ENCODE measurements at places on chromosomes 4 and X.

DNA sequence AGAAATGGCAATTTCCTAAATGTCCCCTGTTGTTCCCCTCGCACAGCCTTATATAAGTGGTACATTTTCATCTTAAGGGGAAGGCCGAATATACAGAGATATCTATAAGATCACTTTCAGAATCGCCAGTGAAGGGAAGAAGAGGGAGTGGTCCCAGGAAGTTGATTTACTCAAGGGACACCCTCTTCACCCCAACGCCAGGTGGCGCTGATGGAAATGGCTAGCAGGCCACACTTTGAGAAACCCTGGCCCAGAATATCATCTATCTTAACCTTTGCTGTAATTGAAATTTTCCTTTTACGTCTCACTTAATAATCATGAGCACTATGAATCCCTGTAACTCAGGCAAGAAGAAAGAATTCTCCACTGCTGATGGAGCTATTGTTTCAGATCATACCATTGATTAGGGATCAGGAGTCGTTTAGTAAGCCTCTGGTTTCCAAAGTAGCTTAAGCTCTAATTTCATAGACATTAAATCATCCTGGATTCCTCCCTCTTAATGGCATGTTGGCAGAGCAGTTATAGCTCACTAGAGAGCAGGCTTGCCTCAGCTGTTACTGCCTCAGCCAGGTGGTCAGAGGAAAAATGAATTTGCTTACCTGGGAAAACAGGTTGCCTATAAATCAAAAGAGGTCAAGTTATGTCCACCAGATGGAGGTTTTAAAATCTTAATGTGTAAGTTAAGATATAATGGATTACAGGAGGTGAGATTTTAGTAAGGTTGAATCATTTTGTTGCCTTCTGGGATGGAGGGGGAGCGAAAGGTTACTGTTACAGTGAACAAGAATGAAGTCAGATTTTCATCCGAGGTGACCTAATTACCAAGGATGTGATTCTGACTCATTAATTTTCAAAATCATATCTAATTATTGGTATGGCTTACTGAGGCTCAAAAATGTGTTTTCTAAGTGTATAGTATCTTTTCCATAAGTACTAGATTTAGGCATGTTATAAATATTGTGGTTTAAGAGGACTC is 941.2 kb upstream of the TENM3 start:
- DNase-seq, result no peak

DNA sequence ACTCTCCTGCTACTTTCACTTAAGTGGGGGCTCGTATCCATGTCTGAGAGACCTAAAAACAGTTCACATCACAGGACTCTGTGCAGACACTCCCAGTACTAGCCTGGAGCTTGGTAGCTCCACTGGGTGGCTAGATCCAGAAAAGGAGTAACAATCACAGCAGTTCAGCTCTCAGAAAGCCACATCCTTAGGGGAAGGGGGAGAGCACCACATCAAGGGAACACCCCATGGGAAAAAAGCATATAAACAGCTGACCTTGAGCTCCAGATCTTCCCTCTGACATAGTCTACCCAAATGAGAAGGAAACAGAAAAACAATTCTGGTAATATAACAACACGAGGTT is 175.8 kb downstream of the FAM13A start:
- DNase-seq, result peak; percentile 26

- no peak for DNase-seq
These were observed 52.0 kb upstream of the CCDC160 start for GRCh38 chrX:134184936-134185335.

DNA sequence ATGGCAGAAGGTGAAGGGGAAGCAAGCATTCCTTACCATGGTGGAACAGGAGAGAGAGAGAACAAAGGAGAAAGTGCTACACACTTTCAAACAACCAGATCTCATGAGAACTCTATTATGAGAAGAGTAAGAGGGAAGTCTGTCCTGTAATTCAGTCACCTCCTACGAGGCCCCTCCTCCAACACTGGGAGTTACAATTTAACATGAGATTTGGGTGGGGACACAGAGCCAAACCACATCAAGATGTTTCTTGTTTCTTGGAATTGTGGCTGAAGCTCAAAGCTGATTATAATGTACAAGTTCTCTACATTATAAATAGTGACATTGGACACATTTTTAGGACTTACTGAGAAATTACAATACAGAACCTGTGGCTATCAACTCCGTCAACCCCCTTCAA is 29.5 kb upstream of the TAPT1 start:
- DNase-seq, result no peak

DNA sequence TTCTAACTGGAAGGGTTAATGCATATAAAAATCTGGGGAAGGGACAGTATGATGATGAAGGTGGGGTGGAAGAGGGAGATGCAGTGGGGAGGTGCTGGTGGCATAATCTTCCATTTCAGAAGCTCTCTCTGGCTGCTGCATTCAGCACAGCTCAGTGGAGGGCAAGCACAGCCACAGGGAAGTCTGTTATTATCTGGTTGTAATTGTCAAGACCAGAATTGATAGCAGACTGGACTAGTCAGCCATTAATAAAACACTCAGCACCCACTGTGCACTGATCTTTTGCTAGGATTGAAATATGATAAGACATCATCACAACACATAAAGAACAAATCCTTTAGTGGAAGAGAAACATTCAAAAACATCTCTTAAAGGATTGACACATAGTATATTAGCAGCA is 414.2 kb upstream of the LCORL start:
- DNase-seq, result no peak

DNA sequence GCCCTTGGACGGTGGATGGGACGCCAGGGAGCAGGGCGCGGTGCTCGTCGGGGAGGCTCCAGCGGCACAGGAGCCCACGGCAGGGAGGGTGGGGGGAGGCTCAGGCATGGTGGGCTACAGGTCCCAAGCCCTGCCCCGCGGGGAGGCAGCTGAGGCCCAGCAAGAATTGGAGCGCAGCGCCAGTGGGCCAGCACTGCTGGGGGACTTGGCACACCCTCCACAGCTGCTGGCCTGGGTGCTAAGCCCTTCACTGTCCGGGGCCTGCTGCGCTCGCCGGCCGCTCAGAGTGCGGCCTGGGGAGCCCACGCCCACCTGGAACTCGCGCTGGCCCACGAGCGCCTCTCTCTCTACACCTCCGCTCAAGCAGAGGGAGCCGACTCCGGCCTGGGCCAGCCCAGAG is 8.6 kb downstream of the CD38 start:
- no peak for DNase-seq

DNA sequence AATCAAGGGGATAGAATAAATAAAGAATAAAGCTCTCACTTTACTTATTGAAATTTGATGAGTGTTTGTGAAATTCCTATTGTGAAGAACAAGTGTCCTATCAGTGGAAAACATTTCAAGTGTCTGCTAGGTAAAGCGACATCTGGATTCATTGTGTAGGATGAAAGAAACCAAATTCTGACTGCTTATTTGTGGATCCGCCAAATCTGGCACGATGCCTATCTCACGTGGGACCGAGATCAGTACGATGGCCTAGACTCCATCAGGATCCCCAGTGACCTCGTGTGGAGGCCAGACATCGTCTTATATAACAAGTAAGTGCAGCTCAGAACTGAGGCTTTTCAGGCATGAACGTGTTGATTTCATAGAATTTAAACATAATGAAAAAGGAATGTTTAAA is 1.9 kb downstream of the CHRNA9 start:
- no peak for DNase-seq

GRCh38 chrX:104621781-104622180 is 55.8 kb downstream of the IL1RAPL2 start:
- no peak for DNase-seq

DNA sequence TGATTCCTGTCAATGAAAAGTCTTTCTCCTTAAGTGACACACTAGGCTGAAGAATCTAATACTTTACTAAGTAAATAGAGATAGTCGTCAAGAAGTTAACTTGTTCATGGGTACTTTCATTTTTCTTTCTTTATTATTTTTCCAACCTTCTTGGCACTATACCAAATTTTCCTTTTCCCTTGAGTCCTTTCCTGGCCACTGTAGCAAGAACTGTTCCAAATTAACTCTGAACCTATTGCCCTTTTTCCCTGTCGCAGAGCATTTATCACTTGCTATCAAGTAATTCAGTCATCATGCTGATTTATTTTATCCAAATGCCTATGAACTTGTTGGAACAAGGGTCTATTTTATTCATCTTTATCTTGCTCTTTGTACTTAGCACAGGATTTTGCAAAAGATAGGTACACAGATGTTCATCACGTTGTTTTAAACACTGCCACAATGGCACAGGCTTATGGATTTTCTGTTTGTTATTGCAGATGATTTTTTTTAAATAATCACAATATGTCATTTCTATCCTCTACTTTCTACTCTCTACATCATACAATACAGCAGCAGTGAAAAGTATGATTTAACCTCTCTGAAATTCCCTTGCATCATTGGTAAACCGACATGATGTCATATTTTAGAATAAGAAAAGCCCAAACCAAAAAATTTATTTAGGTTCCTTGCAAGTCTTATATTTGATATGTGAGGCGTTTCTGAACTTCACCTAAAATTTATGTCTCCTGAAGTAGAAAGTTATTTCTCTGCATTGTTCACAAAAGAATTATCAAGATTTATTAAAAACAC is 2352.3 kb downstream of the PCDH7 start:
- no peak for DNase-seq

DNA sequence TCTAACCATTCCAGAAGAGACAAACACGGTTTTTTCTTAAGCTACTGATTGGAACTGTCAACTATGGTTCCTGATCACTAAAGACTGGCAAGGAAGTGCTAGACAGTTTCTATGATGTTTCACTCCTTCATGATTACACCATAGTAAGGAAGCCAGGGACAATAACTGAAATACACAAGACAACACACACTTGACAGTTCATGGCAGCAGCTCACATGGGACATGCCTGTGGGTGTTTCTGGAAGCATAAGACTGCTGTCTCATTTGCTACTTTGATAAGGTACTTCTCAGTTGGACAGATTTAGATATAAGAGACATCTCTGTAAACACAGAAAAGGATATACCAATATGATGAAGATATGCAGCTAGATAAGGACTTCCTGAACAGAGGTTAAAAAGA is 8.3 kb upstream of the IRAK1 start:
- DNase-seq, result no peak

DNA sequence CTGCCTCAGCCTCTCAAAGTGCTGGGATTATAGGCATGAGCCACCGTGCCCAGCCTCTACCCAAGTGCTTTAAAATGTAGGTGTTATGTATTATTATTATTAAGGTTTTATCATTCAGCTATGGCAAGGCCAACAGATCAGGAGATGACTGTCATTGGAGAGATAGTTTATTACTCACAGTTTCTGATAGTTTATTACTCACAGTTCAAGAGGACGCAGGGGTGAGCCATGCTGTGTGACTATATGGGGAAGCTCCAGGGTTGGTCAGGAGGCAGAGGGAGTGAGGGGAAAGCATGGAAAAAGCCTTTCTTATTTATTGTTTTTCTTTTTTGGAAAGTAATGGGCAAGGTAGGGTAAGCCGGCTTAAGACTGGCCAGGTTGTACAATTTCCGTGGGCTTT is 25.4 kb upstream of the ARSD start:
- DNase-seq, result no peak

GRCh38 chr4:99816545-99817308 is at the start of gene DAPP1:
TSS of gene DAPP1 (plus strand) at chr4:99816827. CDS start at chr4:99816914, 87 bp downstream.
- peak; percentile 33 for DNase-seq

- DNase-seq, result no peak
These were observed 402.8 kb upstream of the NWD2 start for GRCh38 chr4:36841583-36842326.
